ENCODE measurements at places on chromosomes 7 and 10. TPM values are rescaled to one million over a fixed set of nuclear protein-coding genes. Genes with fewer than 3 reads are reported as not detected.

The TAS2R4 gene
- 0.86 TPM for total RNA-seq

The FAM20C gene
- total RNA-seq, result 86.5 TPM

The NME8 gene
- total RNA-seq, result not detected

The PRPF18 gene
- total RNA-seq, result 26.1 TPM

The IFIT2 gene
- 2.7 TPM for total RNA-seq

The SRI gene
- 46.8 TPM for total RNA-seq

The LEP gene
- total RNA-seq, result not detected

The AGFG2 gene
- 7.0 TPM for total RNA-seq

The DKK1 gene
- 101 TPM for total RNA-seq

The GFRA1 gene
- 6.0 TPM for total RNA-seq

The BRAT1 gene
- 42.9 TPM for total RNA-seq

The PAX4 gene
- total RNA-seq, result not detected

The BTBD16 gene
- not detected for total RNA-seq

The SLC39A12 gene
- total RNA-seq, result not detected

The GATA3 gene
- 0.29 TPM for total RNA-seq

The HGF gene
- total RNA-seq, result 282 TPM

The PDE1C gene
- 0.22 TPM for total RNA-seq

The UNC5B gene
- total RNA-seq, result 116 TPM

The VWA2 gene
- total RNA-seq, result 0.43 TPM

The CXCL12 gene
- total RNA-seq, result 1.6 TPM

The ACTL6B gene
- not detected for total RNA-seq

The TFR2 gene
- 0.44 TPM for total RNA-seq

The FEZF1 gene
- total RNA-seq, result not detected

The SEMA3E gene
- 1.7 TPM for total RNA-seq

The PNLIPRP3 gene
- total RNA-seq, result not detected

The MYL10 gene
- not detected for total RNA-seq

The TLX1 gene
- not detected for total RNA-seq

The C10orf95 gene
- not detected for total RNA-seq

The ADGRA1 gene
- total RNA-seq, result not detected

Measured in placental pericyte (primary cell).